Renal cortex interstitium (tissue), 15 donors: ENCODE measurements at places on chromosomes 6 and 20. TPM values are rescaled to one million over a fixed set of nuclear protein-coding genes. Genes with fewer than 3 reads are reported as not detected.
A peak's percentile ranks its signal among the peaks of the same experiment; 100 is the strongest.

DNA sequence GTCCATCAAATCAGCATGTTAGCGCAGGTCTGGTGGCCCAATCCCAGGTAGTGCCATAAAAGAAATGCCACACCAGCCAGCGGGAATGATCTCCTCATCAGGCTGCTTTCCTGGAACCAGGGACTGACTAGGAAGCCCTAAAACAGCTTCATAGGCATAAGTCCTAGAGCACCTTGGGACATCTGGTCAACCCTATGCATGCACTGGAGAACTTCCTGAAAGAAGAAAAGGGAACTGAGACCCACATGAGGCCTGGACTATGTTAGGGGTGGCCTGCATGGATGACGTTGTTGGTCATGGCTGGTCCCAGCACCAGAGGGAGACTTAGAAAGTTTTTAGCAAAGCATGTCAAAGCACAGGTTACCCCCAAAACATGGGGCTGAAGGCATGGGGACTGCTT, 7.6 kb upstream of the KCNK16 start:
- DNase-seq, result no peak

GRCh38 chr6:66662196-66662595, 955.2 kb upstream of the EYS start:
- DNase-seq, result no peak

GRCh38 chr6:168071620-168072019, 7.4 kb downstream of the FRMD1 start:
- DNase-seq, result no peak

GRCh38 chr6:18861204-18861603, 474.1 kb downstream of the RNF144B start:
- DNase-seq, result no peak

GRCh38 chr6:84007871-84008270, 25.7 kb upstream of the MRAP2 start:
- DNase-seq, result no peak

DNA sequence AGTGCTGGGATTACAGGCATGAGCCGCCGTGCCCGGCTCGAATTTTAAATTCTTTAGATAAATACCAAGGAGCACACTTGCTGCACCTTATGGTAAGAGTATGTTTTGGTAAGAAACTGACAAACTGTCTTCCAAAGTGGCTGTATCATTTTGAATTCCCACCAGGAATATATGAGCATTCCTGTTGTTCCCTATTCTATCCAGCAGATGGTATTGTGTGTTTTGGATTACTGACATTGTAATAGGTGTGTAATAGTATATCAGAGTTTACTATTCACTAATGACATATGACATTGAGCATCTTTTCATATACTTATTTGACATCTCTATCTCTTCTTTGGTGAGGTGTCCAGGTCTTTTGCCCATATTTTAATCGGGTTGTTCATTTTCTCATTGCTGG, 40.5 kb downstream of the TGM6 start:
- DNase-seq, result no peak

DNA sequence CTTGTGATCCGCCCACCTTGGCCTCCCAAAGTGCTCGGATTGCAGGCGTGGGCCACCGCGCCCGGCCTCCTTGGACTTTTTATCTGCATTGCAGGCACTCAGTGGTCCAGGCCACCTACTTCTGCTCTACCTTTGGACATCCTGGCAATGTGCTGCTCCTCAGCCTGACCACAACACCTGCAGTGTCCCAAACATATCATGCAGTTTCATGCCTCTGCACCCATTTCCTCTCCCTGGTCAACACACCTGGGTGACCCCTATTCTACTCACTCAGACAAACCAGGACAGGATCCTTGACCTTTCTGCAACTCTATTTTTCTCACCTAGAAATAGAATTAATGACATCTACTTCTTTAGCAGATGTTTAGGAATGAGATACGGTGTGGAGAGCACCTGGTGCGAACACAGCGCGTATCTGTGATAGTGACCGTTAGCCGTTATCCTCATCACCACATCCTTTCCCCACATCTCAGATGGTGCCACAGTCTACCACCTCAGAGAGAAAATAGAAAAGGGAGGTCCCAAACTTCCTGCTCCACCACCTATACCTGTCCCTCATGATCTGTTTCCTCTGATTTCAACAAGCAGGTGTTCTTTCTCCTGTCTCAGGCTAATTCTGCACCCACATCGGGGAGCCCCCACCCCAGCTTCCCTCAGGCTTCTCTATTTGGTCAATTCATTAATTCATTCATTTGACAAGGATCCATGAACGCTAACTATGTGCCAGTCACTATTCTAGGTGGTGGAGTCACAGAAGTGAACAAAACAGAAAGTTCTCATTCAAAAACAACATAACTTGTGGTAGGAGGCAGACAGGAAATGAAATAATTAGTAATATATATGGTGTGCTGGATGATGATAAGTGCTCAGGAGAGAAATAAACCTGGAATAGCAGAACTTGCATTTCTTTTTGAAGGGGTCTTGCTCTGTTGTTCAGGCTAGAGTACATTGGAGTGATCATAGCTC, 4.3 kb upstream of the BTN3A2 start:
- DNase-seq, result no peak

GRCh38 chr6:42226161-42226611, 8.5 kb upstream of the MRPS10 start:
- DNase-seq, result no peak

DNA sequence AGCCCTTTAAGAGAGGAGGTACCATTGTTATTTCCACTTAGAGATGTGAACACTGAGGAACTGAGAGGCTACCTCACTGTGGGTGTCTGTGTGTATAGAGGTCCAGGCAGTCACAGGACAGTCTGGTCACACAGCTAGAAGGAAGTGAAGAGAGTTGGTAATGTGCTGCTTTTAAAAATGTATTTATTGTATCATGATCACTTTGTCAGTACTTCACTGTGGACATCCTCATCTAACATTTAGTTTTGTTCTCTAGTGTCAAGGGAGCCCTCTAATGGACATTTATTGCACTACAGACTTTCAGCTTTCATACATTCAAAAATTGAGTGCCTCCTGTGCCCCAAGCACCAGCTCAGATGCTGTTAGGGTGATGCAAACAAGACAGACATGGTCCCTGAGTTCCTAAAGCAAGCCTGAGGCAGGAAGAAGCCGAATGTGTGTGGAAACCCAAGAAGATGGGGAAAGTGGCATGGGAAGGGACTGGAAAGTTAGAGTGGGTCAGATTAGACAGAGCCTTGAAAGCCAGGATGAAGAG, 123.0 kb downstream of the SLC16A10 start:
- peak; percentile 34 for DNase-seq

DNA sequence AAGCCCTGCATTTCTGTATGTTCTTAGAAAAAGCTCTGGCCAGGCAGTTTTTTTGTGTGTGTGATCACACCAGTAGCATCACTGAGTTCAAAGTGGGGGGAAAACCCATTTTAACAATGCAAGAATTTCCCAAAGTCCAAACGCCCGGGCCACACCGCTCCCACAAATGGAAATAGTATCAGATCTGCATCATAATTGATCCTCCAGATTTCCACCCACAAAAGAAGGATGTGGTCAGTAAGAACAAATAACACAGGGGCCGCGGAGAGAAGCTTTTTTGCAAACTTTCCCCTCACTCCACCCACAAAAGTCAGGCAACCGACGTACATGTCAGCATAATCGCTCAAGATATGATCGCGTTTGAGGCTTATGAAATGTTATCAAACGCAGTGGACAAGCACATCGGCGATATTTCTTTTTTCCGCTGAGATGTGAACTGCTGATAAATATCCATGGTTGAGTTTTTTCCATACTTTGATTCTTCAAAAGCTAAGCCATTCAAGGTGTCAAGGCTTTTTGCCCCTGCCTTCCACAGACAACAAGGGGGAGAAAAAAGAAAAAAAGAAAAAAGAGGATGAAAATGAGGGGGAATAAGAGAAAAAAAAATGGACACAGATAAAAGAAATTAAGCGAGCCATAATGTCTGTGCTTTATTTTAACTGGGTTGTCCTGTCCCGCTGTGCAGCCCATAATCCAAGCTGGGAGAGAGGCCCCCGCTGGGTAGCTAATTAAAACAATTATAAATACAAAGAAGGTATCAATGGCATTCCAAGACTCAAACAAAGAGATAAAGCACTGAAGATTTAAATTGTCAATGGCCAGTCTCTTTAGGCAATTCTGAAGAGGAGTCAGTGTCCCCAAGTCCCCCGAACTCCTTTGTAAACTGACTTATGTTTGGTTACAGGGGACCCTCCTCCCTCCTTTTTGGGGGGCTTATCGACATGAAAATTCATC, 143.5 kb downstream of the ZFP64 start:
- DNase-seq, result no peak

- DNase-seq, result no peak
Observed at GRCh38 chr6:141992109-141992508, 140.6 kb upstream of the GJE1 start.

DNA sequence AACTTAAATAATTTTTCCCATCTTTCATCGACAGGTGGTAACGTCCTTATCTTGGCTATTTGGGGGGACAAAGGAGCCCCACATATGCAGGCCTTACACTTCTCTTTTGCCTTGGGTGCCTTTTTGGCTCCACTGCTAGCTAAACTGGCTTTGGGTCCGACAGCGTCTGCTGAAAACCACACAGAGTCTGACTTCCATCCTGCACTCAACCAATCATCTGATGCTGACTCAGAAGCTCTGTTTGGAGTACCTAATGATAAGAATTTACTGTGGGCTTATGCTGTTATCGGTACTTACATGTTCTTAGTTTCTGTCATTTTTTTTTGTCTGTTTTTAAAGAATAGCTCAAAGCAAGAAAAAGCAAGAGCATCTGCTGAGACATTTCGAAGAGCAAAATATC, 178.5 kb downstream of the SLC16A10 start:
- no peak for DNase-seq

GRCh38 chr6:3405679-3406078, 51.2 kb downstream of the SLC22A23 start:
- no peak for DNase-seq

GRCh38 chr20:412081-412480, 4.0 kb downstream of the RBCK1 start:
- DNase-seq, result no peak

DNA sequence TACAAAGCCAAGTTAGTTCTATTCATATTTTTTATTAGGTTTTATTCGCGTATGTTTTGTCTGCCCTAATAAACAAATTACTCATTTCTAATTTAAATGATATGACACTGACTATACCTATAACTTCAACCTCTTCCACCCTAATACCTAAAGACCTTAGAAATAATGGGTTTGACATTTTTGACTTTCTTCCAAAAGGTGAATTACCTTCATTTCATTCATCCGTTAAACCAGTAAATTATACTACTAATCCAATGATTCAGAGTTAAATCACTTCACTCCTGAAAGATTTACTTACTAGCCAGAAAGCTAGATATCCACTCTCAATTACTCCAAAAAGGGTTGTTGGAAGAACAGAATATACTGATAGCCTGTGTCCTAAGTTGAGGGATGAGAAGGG, 5.2 kb downstream of the MRPS10 start:
- DNase-seq, result no peak

GRCh38 chr6:6586167-6586566, 2.4 kb upstream of the LY86 start:
- no peak for DNase-seq

DNA sequence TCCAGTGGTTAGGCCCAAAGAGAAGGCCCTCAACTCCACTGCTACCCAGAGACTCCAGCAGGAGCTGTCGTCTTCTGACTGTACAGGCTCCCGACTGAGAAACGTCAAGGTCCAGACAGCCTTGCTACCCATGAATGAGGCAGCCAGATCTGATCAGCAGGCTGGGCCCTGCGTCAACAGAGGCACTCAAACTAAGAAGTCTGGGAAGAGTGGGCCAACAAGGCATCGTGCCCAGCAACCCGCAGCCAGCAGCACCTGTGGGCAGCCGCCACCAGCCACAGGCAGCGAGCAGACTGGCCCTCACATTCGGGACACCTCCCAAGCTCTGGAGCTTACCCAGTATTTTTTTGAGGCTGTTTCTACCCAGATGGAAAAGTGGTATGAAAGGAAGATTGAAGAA, 8.1 kb downstream of the LYRM2 start:
- DNase-seq, result no peak

- DNase-seq, result no peak
Observed at GRCh38 chr20:11826334-11826733, 91.4 kb upstream of the BTBD3 start.

DNA sequence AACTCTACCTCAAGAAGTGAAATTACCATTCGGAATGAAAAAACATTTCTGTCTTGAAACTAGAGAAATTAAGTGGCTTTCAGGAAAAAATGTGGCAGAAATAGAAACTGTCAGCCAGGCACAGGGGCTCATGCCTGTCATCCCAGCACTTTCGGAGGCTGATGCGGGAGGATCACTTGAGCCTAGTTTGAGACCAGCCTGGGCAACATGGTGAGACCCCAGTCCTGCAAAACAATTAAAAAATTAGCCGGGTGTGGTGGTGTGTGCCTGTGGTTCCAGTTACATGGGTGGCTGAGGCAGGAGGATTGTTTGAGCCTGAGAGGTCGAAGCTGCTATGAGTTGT, 7.1 kb upstream of the TMEM181 start:
- DNase-seq, result no peak

DNA sequence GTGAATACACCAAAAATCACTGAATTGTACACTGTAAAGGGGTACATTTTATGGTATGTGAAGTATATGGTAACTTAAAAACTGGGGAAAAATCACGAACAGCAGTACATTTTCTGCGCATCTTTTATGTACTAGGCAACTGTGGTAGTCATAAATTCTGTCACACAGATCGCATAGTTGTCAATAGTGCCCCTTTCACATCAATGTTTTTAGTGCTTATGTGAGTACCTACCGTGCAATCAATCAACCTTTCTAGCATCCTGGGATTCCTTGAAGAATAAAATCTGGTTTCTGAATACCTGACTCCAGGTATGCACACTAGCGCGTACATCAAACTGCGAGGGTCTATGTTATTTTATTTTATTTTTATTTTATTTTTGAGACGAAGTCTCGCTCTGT, 637 bp upstream of the RPF2 start:
- DNase-seq, result no peak

- DNase-seq, result no peak
Observed at GRCh38 chr6:110090876-110091275, 88.6 kb downstream of the WASF1 start.

- DNase-seq, result no peak
Observed at GRCh38 chr6:165768961-165769360, 105.9 kb upstream of the PDE10A start.

- no peak for DNase-seq
Observed at GRCh38 chr20:53829724-53830521, 236.3 kb upstream of the ZNF217 start.

The RAD21L1 gene
- polyA plus RNA-seq, result not detected

The MACROD2 gene
- polyA plus RNA-seq, result 14.0 TPM

The CTNNBL1 gene
- 51.4 TPM for polyA plus RNA-seq

The TTBK1 gene
- 0.51 TPM for polyA plus RNA-seq

The ARFGEF3 gene
- polyA plus RNA-seq, result 6.7 TPM

The KIF3B gene
- 42.5 TPM for polyA plus RNA-seq

The BPIFA1 gene
- polyA plus RNA-seq, result not detected

The INSM1 gene
- polyA plus RNA-seq, result not detected
